CD4-positive, alpha-beta T cell treated with Interleukin-6 at 100 ng/mL for 8 hours (primary cell): ENCODE measurements at places on chromosomes 11 and 22.

DNA sequence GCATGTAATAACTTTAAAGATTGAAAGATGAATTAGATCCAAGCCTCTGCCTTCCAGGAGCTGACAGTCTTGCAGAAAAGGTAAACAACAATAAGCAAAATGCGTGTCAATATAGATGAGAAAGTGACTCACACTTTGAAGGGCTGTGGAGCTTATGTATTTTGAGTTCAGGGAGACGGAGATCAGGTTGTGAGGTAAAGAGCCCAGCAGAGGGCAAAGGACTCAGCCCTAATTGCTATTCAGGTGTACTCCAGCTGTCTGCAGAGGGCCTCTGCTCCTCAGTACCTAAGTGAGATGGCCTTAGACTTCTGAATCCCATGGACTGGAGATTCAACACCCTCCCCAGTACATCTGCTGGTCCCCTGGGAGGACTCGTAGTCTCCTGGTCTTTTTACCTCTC is 22.9 kb upstream of the CTR9 start:
- DNase-seq, result no peak

GRCh38 chr11:43868852-43869567 is 11.6 kb upstream of the ALKBH3 start:
- DNase-seq, result peak; percentile 61

DNA sequence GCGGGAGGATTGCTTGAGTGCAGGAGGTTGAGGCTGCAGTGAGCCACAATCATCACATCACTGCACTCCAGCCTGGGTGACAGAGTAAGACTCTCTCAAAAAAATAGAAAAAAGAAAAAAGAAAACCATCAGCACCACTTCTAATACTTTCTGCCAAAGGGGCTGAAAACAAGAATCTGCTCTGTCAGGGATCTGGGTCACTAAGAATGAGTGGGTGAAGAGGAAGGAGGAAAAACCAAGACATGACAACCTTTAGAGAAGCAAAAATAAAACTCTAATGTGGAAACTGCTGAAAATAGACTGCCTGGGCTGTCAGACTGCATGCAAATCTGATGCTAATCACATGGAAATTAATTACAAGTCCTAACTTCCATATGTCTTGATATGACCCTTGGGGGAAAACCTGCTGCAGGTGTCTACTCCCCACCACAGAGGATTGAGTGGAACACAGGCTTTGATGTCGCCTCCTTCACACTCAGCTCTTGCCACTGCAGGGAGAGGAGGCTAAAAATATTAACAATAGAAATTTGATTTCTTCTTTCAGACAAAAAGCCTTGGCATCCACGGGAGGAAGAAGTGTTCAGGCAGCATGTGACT is 62.5 kb upstream of the CRTAM start:
- DNase-seq, result no peak

DNA sequence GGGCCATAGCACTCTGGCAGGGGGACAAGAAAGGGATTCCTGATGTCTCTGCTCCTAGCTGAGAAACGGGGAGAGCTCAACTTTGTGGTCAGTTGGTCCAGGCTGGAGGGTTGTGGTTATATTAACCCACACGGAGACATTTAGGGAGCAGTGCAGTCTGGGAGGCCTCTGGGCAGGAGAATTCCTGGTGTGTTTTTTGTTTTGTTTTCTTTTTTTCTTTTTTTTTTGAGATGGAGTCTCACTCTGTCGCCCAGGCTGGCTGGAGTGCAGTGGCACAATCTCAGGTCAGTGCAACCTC is 88.0 kb upstream of the SHISAL1 start:
- DNase-seq, result no peak

- DNase-seq, result no peak
Observed at GRCh38 chr22:48242461-48242864, 1480.0 kb downstream of the TBC1D22A start.

- DNase-seq, result no peak
Observed at GRCh38 chr11:123060277-123061000, 1.5 kb downstream of the HSPA8 start.
